ENCODE measurements at places on chromosomes 6 and 20.

DNA sequence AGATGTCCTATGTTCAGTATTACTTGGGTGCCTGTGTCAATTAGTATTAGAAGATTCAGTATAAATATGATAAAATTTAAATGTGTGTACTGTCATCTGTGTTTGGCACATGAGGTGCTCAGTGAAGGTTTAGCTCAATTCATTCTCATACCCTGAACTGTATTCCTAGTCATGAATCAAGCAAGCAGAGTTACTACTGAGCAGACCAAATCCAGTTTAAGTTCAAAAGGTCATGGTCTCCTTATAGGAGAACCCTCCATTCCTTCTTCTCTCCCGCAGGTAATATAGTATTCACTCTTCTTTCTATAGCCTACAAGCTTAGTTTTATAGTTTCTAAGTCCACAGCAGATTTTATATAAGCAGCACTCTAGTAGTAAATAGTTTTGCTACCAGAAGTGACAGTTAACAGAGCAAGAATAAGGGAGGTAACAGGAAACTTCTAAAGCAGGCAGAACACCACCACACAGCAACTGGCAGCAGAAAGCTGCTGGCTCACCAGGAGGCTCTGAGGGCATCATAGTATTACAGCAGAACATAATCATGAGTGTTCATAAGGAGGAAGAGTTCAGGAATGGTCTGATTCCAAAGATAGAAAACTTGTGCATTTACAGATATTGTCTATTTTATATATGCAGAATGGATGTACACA, 133.2 kb downstream of the SLC16A10 start:
- H3K27ac ChIP-seq, result no peak overlapping the region
- no peaks in the 10 kb centered on the region for H3K4me1 ChIP-seq
- H3K27me3 ChIP-seq, result peaks cover 28% of the 10 kb centered on the region
- no peak overlapping the region for H3K4me3 ChIP-seq
- DNase-seq, result no peak
- H3K36me3 ChIP-seq, result no peaks in the 10 kb centered on the region

GRCh38 chr6:32109114-32109764, at the start of gene TNXB:
Gene TNXB, minus strand, starts transcription at chr6:32109338. Its CDS starts 11,140 bp downstream, at chr6:32098198.
- peaks cover 43% of the 10 kb centered on the region for H3K4me1 ChIP-seq
- no peak within 1 kb of the TSS for H3K27ac ChIP-seq
- H3K4me3 ChIP-seq, result no peak within 1 kb of the TSS
- H3K27me3 ChIP-seq, result no peaks in the 10 kb centered on the region

GRCh38 chr20:63957690-63958441, 1.6 kb upstream of the UCKL1 start:
- peak; percentile 74 for DNase-seq
- H3K4me1 ChIP-seq, result peaks cover 72% of the 10 kb centered on the region
- H3K4me3 ChIP-seq, result peak overlapping the region; percentile 99
- H3K27ac ChIP-seq, result peak overlapping the region; percentile 90
- H3K27me3 ChIP-seq, result no peaks in the 10 kb centered on the region

- H3K27ac ChIP-seq, result no peak overlapping the region
- no peak overlapping the region for H3K4me3 ChIP-seq
- H3K4me1 ChIP-seq, result no peaks in the 10 kb centered on the region
- no peaks in the 10 kb centered on the region for H3K27me3 ChIP-seq
- no peaks in the 10 kb centered on the region for H3K36me3 ChIP-seq
These were observed 44.0 kb downstream of the ROS1 start for GRCh38 chr6:117381749-117382148.

- H3K4me1 ChIP-seq, result no peaks in the 10 kb centered on the region
- no peaks in the 10 kb centered on the region for H3K36me3 ChIP-seq
These were observed 741.9 kb upstream of the MARCKS start for GRCh38 chr6:113115196-113115595.

- peaks cover 4% of the 10 kb centered on the region for H3K27me3 ChIP-seq
- no peak overlapping the region for H3K4me3 ChIP-seq
- no peak overlapping the region for H3K27ac ChIP-seq
- DNase-seq, result no peak
- no peaks in the 10 kb centered on the region for H3K4me1 ChIP-seq
These were observed 189.4 kb downstream of the ZFP64 start for GRCh38 chr20:52001999-52002666.

- H3K4me3 ChIP-seq, result no peak overlapping the region
- peaks cover 5% of the 10 kb centered on the region for H3K4me1 ChIP-seq
- no peaks in the 10 kb centered on the region for H3K27me3 ChIP-seq
- no peak overlapping the region for H3K27ac ChIP-seq
- no peaks in the 10 kb centered on the region for H3K36me3 ChIP-seq
- DNase-seq, result no peak
These were observed 109.2 kb upstream of the NXT1 start for GRCh38 chr20:23241416-23241815.

- no peaks in the 10 kb centered on the region for H3K27me3 ChIP-seq
- no peak for DNase-seq
- no peak overlapping the region for H3K4me3 ChIP-seq
- H3K27ac ChIP-seq, result no peak overlapping the region
- H3K36me3 ChIP-seq, result no peaks in the 10 kb centered on the region
These were observed 628.2 kb downstream of the COL12A1 start for GRCh38 chr6:74577619-74578018.

GRCh38 chr20:4159765-4160490, 144.6 kb upstream of the RNF24 start:
- no peak overlapping the region for H3K27ac ChIP-seq
- no peaks in the 10 kb centered on the region for H3K36me3 ChIP-seq
- no peak overlapping the region for H3K4me3 ChIP-seq
- DNase-seq, result no peak
- H3K27me3 ChIP-seq, result no peaks in the 10 kb centered on the region
